Mesenchymal stem cell (in vitro differentiated cells and primary cell): ENCODE measurements at places on chromosomes 2 and 18.
A peak's percentile ranks its signal among the peaks of the same experiment; 100 is the strongest.

- DNase-seq: no peak
Measured at GRCh38 chr2:20660506-20661420, 6.2 kb upstream of the GDF7 start.

DNA sequence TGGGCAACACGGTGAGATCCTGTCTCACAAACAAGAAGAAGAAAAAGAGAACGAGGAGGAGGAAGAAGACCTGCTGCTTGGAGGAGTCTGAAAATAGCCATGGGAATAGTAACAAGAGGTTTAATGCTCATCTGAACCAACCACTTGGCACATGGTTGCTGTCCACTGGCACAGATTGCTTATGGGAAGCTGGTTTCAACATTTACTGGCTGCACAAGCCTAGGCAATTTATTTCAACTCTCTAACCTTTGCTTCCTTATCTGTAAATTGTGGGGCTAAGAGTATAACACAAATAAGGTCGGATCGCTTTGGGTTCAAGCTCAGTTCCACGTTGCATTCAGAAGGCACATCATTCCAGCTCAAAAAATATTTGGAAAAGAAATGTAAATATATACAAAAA, 14.2 kb upstream of the RHOB start:
- DNase-seq: no peak

DNA sequence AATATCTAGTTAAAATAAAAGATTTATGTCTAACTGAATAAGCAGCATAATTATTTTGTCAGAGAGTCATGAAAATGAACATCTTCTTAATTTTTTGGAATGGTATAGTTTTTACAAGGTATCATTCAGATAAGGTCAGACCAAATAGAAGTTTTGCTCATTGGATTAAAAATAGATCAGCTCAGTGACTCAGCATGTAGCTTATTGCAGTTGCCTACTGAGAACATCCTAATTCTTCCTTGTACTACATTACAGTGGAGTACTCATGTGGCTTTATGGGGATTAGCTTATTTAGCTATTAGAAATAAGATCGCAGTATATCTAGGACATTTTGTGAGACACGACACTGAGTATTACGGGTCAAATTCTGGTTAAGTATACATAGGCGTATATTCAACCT, 38.2 kb upstream of the PPM1B start:
- DNase-seq: peak; percentile 54

DNA sequence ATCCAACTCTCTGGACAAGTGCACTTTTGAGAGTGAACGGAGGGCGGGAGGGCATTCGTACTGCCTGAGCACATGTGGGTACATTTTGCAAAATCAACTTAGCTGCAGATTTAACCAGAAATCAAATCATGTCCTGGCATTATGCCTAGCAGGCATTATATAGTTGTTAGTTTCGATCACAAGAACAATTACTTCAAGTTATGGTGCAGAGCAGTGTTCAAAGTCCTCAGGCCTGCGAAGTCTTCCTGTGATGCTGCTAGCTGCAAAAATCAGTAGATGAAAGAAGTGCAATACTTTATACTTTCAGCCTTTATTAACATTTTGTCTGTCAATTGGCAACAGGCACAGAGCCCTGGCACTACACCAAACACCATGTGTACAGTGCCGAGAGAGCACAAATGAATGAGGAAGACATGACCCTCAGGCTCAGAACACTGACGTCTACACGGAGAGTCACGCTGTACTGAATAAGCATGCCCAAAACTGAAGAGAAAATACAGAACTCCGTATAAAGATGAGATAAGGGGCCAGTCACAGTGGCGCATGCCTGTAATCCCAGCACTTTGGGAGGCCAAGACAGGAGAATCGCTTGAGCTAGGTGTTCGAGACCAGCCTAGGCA, 92.1 kb upstream of the CREB1 start:
- no peak for DNase-seq

- DNase-seq: peak; percentile 17
Measured at GRCh38 chr2:60961457-60961856, 56.1 kb upstream of the PEX13 start.

GRCh38 chr2:121038431-121038830, 246.6 kb downstream of the TFCP2L1 start:
- DNase-seq: no peak

GRCh38 chr2:127703282-127703681, 2.0 kb downstream of the SFT2D3 start:
- DNase-seq: no peak

DNA sequence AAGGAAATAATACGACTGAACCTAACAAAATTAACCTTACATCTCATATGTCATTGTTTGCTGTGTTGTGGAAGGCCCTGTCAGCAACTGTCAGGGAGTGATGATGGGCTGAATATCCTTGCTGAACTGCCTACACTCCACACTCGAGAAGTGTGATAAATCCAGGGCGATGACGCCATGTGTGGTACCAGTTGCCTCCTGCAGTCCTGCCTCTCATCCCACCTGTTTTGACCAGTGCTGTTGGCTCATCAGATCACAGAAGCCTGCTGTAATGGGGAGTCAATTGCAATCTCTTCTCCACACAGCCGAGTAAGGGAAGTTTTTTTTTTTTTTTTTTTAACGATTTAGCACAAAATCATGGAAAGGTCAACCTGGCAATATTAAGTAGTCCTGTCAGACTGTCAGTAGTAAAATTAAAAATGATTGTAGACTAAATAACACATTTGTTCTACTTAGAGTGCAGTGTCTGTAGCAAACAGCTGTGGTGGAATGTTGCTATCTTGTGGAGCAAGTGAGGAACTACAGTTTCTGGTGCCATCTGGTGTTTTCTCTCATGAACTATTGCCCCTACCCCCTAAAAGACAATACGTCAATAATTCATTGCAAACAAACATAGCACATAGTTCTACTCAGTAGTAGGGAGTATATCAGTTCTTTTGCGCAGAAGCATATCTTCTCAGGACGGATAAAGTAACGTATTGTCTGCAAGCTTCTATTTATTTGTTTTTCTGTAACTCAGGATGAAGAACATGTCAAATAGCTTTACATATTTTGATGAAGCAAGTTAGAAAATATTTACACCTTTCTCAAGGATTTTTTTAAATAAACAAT, 347.6 kb downstream of the CTNNA2 start:
- peak; percentile 32 for DNase-seq

- peak; percentile 47 for DNase-seq
Measured at GRCh38 chr2:148615381-148615841, 29.1 kb upstream of the EPC2 start.

DNA sequence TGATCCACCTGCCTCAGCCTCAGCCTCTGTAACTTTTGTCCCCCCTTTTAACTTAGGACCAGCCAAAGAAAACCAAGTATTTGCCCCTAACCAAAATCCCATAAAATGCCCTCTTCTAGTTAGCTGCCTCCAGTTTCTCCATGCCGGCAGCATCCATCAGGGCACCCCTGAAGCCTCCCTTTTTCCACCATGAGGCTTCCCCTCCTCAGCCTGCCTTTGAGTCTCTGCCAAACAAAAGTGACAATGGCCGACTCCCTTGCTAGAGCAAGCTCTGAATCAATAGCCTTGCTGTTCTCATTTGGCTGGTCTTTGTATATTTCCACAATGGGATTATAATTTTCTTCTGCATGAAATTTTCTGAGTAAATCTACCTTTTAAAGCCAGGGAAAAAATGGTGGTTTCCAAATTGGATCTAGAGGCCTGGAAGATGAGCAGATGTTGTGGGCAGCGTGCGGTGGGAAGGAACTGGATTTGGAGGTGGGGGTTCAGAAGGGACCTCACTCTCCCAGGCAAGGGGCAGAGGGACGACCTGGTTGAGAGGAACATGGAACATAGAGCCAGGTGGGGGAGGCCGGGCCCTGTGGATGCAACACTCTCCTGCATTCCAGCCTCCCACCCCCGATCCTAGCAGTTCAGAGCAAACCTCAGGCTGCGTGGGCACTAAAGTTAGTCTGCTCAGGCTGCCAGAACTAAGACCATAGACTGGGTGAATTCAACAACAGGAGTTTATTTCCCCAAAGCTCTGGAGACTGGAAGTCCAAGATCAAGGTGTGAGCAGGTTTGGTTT, 80.6 kb downstream of the HS6ST1 start:
- no peak for DNase-seq

DNA sequence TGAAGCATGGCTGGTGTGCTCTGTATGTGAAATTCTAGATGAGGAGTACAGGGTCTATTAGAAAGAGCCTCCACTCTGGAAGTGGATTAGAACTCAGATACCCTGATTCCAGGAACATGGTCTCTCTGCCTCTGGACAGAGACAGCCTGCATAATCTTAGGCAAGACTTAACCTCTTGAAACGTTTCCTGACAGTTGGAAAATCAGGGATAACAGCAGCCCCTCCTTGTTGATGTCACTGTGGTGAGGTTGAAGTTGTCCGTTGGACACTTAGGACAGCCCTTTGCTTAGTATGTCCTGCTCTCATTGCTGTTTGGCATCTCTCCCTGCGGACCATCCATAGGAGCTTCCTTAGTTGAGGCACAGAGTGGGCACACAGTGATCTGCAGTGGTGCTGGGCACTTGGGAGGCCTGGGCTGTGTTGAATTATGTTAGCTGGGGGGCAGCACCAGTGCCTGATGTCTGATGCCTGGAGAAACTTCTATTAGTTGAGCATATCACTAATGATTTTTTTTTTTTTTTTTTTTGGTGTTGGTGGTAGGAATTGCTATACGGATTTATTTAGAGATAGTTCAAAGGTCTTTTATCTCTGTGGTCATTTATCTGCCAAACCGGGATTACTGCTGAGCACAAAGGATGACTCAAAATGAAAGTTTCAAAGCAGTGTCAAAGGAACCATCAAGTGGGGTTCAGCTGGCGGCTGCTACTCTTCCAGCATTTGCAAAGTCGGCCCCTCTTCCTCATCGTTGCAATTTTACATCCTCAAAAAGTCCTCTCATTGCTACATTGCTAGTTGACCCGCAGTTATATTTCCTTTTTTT, 28.8 kb downstream of the SETBP1 start:
- peak; percentile 84 for DNase-seq

- DNase-seq: no peak
Measured at GRCh38 chr18:77023102-77023782, 109.3 kb downstream of the MBP start.

DNA sequence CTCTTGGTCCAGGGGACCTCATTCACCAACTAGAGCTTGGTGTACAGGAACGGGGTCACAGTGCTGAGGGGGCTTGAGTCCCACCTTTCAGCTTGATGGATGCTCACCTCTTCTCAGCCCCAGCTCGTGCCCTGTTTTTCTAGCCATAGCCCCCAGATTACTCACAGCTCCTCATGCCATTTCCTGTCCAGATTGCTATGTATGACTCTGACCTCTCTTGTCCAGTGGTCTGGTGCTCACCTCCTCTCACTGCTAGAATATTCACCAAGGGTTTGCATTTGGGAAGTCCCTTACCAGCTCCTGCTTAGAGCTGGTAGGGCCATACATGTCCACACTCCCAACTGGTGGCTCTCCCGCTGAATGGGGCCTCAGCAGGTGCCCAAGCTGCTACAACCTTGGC, 5.9 kb downstream of the LBX2 start:
- no peak for DNase-seq

DNA sequence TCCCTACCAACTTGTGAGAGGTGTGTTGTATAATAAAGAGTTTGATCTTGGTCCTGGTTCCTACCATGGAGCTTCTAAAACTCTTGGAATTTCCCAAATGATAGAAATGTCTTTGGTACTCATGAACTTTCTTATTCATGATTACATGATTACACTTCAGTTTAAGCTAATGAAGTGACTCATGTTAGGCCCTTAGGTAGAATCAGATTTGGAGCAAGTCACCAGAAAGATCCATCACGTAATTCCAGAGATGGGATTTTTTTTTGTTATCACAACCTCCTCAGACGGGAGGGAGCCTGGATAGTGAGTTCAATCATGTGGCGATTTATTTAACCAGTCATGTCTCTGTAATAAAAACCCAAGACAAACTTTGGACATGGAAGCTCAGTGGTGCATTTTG, 1287.6 kb upstream of the ZEB2 start:
- DNase-seq: no peak

DNA sequence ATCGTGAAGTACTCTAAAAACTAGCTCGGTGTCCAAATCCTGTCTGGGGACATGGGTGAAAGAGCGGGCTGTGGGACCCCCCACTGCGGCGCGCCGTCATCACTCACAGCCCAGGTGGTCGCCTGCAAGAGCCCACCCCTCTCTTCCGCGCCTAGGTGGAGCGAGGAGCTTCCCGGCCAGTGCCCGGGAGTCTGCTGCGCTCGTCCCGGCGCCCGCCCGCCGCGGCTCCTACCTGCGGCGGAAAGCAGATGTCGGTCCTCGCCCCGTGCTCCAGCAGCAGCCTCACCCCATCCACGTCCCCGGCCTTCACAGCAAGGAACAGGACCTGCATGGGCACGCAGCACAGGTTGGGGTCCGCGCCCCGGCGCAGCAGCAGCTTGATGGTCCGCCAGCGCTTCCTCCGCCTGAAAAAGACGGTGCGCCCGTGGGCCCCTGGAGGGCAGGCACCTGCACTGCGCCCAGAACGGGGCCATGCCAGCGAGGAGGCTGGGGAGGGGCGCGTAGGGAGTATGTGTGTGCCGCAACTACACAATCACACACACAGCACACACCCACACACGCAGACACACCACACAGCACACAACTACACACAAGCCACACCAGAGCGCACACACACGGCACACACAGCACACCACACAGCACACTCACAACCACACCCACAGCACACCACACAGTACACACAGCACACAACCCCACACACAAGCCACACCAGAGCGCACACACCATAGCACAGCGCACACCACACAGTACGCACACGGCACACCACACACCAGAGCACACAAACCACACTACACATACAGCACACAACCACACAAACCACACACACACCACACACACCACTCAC, 37.4 kb downstream of the ANKMY1 start:
- no peak for DNase-seq

DNA sequence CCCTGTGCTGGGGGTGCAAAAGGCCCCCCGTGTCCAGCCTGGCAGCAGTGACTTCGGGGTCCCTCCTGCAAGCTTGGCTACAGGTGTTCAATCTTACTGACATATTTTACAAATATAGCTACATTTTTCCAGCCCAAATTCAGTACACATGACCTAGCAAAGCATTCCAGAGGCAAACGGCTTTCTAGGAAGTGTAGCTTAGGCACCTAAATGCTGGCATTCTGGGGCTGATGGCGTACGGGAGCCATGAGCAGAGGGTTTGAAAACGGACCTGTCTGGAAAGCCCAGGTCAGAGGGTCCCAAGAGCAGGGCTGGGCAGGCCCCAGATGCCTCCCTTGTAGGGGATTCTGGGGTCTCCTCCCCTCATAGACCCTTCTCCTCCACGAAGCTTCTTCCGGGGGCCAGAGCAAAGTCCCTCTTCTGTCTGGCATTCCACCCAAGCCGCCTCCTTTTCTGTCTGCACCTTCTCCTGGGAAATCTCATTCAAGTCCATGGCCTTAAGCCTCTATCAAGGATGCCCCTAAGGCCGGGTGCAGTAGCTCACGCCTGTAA, 63.3 kb upstream of the ASAP2 start:
- peak; percentile 13 for DNase-seq

- peak; percentile 86 for DNase-seq
Measured at GRCh38 chr2:173963817-173964564, 1.2 kb downstream of the SP3 start.
